PC-3 (cell line): ENCODE measurements at places on chromosomes 12 and 14. TPM values are rescaled to one million over a fixed set of nuclear protein-coding genes. Genes with fewer than 3 reads are reported as not detected.

The ENDOU gene
- total RNA-seq = not detected in 2 replicates

The LRRC10 gene
- not detected in 2 replicates for total RNA-seq

The E2F7 gene
- 17.2 and 19.0 TPM in 2 replicates for total RNA-seq

The UBE3B gene
- 25.7 and 35.6 TPM in 2 replicates for total RNA-seq

The TAS2R20 gene
- total RNA-seq = 0.11 and 0.46 TPM in 2 replicates

The RHEBL1 gene
- total RNA-seq = 4.2 and 5.0 TPM in 2 replicates

The SERPINA12 gene
- total RNA-seq = not detected in 2 replicates

The FAM186B gene
- total RNA-seq = 0.80 and 1.1 TPM in 2 replicates
